ENCODE measurements at places on chromosomes 5 and 9. TPM values are rescaled to one million over a fixed set of nuclear protein-coding genes. Genes with fewer than 3 reads are reported as not detected.

- no peak for DNase-seq
Measured at GRCh38 chr9:6553866-6554265, 91.7 kb downstream of the GLDC start.

DNA sequence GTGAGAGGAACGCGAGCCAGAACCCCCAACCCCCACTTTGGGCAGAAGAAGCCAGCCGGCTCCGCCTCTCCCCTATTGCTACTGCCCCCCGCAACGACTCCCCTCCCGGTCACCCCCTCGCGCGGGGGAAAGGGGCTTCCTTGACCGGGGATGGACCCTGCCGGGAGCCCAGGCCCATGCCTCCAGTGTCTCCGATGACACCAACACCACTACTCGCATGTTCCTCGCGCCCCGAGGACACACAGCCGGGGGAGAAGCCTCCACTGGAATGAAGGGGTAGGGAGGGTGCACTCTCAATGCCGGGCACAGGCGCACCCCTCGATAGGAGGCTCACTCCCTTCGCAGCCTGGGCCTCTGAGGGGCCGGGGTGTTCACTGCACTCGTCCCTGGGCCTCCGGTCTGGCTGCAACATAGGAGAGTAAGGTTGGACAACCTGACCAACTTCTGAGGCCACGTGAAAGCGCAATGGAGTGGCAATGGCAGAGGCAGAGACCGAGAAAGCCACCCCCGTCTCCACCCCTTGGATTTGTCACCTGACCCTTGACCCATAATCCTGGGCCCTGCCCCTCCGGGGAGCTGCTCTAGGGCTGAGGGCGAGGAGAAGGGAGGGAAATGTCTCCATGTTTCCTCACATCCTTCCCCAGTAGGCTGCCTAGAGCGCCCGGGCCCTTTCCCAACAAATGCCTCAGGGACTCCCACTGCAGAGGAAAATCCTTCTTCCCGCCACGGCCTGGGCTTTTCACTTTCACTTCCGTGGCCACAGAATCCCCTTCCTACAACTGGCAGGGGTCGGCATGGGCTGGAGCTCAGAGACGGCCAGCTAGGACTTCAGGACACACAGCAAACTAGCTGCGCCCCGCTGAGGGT, 1.1 kb upstream of the CNTFR start:
- DNase-seq, result no peak

DNA sequence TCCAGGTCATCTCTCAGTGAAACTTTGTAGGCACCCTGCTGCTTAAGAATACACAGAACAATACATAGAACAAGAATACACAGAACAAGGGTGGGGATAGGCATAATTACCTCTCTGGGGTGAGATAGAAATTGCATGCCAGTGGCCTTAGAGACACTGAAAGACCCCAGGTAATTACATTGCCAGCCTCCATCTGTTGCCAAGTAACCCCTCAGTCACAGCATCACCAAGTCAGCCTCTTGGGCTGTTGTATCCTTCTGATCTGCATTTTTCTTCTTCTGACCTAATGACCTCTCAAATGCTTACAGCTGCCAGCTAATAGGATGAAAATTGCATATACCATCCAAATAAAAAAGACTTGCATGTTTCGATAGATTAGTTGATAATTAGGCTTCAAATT, 167.7 kb downstream of the GRIA1 start:
- DNase-seq, result no peak

DNA sequence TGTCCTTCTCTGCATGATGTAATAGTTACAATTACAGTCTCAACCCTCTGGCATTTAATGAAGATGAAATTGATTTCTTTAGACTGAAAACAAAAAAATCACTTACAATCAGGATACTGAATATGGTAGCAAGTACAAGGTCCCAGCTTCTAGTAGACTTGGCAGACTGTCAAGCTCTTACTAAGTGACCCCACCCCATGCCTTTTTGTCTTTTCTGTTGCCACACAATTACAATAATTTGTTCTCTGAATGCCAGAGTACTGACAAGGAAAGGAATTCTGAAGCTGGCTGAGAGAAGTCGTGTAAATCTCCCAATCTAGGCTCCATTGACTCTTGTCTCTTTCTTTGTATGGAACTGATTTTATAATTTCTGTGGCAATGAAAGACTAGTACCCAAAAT, 154.2 kb downstream of the TMC1 start:
- no peak for DNase-seq

GRCh38 chr9:35552376-35552775, 52.7 kb upstream of the TESK1 start:
- no peak for DNase-seq

DNA sequence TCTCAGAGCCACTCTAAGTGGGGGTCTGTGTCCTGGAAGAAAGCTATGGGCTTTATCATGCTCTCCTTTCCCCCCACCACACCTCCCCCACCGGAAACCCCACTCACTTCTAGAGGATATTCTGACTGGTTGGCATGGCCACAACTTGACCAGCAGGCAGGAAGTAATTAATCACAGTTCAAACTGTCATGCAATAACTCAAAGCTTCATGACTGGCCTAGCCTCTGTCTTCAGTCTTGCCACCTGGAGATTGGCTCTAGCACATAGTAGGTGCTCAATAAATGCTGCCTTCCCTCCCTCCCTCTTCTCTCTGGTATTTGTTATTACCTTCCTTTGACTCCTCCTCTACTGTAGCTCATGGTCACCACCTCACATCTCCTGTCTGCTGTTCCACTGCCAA, 124.7 kb downstream of the GABBR2 start:
- no peak for DNase-seq

GRCh38 chr9:23541976-23542375, 284.1 kb downstream of the ELAVL2 start:
- no peak for DNase-seq

DNA sequence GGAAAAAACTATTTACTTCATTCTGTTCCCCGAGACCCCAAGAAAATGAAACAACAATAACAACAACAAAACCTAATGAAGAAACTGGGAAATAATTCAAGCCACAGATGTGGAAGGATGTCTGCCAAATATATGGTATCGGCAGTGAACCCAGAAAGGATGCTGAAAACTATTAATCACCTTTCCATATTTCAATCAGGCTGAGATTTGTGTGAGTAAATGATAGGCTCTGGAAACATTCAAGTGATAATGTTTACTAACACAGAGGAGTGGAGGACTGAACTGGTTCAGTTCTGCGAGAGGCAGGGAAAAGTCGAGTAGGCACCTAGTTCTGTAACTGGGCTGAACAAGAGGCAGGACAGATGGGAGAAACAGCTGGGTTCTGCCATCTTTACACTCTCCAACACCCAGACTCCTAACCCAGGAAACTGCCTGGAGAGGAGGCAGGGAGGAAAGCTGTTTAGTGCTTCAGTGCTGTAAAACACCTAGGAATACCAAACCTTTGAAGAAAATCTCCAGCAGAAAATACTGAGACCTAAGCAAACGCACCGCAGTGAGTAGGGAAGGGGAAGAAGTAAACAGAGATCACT, 96.8 kb upstream of the GNA14 start:
- no peak for DNase-seq

GRCh38 chr5:35158622-35159369, 71.5 kb downstream of the PRLR start:
- no peak for DNase-seq

DNA sequence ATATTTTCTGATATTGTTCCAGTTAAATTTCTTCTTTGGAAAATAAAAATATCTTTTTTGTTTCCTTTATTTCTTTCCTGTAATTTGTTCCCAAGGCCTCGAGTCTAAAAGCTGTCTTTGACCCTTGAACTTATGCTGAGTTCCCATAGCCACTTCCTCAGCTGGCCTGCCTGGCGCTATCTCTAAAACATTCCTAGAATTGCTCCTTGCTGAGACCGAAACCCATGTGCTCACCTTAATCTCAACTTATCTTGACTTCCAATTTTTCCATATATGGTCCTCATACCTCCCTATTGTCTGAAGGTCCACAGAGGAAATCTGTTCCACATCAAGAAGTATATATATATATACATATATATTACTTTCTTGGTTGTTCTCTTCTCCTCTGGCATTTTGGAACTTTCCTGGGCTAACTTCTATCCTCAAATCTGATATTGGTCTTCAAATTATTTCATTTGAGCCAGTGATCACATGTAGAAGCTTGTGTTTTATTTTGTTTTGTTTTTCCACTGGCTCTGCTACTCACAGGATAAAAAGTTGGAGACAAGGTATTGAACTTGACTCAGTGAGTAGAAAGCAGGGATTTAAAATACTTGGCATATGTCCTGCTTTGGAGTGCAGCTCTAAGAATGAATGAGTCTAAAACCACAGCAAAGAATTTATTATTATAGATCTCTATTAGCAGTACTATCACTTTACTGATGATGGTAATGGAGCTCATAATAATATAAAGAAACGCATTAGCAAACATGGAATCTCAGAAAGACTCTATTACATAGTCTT, 45.2 kb downstream of the ENC1 start:
- DNase-seq, result no peak

- DNase-seq, result no peak
Measured at GRCh38 chr9:81683704-81684103, 5.6 kb downstream of the TLE1 start.

GRCh38 chr5:165457859-165458481, 1952.6 kb downstream of the MAT2B start:
- no peak for DNase-seq

GRCh38 chr5:73987915-73988314, 361.9 kb downstream of the ARHGEF28 start:
- no peak for DNase-seq

DNA sequence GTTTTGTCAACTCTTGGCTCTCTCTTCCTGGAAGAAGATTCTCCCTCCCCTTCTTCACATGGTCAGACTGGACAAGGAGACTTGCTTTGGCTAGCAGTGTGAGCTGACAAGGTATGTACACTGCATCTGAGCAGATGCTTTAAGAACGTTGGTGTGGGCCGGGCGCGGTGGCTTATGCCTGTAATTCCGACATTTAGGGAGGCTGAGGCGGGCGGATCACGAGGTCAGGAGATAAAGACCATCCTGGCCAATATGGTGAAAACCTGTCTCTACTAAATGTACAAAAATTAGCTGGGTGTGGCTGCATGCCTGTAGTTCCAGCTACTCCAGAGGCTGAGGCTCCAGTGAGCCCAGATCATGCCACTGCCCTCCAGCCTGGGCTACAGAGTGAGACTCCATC, 26.4 kb upstream of the SEMA5A start:
- DNase-seq, result no peak

GRCh38 chr9:21519855-21520434, 37.8 kb upstream of the IFNE start:
- no peak for DNase-seq

DNA sequence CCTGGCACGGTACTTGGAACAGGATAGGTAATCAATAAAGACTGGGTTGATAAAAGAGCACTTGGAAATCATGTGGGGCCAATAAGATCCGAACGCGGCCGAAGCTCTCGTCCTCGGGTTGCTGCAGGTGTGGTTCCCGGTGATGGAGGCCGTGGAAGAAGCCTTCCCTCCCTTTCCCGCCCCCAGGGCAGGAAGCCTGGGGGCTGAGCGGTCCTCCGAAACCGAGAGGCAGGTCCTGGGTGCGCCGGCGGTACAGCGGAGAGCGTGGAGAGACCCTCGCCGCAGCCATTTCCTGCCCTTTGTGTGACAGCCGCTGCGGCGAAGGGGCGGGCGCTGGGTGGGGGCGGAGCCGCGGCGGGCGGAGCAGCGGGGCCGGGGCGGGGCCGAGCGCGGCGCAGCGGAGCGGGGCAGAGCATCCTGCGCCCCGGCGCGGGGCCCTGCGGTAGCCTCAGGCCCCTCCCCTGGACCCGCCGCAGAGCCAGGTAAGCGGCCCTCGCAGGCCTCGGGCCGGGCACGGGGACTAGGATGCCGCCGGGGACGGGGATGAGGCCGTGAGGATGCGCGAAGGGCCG, at the start of gene CYFIP2:
Gene CYFIP2 (plus strand): TSS at position 410 of the 572 bp plus-strand sequence. CDS start 19,239 bp downstream, outside the sequence.
- DNase-seq, result peak; percentile 72

DNA sequence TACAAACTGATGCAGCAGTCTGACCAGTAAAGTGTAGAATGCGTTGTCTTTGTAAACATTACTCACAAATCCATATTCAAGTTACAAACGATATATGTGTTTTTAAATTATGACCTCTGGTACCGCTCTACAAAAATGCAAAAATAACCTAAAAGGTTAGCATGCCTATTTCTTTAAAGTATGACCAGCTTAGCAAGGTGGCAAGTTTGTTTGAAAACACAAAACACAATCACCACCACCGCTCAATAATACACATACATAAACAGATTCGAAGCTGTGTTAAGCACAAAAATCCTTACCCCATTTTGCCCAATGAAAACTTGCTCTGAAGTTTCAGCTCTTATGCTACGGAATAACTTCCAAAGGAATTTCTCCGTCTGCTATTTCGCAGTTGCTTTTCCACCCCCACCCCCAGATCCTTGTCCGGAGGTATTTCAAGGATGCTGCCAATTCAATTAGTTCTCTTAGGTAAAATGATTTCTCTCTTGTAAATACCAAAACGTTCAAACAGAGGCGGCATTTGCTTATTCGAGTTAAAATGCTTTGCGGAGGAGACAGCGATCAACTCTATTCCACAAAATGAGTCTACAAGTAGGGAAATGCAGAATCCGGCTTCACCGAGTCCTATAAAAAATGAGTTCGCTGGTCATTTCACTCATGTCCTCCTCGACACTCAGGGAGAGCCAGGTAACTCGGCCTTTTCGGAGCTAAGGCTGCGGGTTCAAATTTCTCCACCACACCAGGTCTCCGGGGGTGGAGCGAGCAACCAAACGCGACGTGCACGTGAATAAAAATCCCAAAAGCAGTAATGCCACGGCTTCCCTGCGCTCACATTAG, 1.2 kb downstream of the HOMER1 start:
- DNase-seq, result no peak

DNA sequence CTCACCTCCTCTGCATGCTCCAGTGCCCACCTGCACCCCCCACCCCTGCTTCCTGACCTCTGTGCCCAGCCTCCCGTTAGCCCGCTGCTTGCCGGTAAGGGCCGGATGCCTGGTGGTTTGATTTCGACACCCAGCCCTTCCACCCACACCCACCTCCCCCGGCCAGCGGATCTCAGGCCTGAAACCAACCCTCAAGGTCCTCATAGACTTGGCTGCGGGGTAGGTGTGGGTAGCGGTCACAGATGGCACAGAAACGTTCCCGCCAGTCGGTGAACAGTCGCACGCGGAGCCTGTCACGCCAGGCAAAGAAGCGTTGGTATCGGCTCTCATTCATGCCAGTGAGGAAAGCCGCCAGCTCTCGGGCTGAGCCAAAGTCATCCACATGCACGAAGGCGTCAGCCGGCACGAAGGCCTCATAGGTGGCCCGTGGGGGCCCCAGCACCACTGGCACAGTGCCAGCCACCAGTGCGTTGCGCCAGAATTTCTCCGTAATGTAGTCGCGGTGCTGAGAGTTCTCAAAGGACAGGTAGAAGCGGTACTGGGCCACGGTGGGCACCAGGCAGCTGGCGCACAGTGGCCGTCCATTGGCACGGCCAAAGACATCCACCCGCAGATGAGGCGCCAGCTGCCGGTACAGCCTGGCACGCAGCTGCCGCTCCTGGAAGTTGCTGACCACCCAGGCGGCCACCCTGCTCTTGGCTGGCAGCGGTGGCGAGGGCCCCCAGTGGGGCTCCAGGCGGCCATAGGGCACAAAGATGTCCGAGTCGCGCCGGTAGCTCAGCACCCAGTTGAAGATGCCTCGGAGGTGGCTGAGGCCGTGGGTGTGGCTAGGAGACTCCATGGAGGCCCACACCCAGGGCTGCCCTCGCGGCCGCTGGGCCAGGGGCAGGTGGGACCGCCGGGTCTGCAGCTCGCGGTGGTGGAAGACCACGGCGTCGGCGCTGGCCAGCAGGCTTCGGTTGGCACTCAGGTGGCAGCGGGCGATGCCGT, 1.1 kb downstream of the FUT7 start:
- DNase-seq, result no peak

Gene PDE4D
- 55.9 TPM for total RNA-seq

Gene PGM5
- 28.4 TPM for total RNA-seq

Gene PLAC8L1
- not detected for total RNA-seq

Gene SFXN1
- 22.6 TPM for total RNA-seq

Gene SLU7
- total RNA-seq, result 60.7 TPM

Gene FAT2
- total RNA-seq, result 0.40 TPM

Gene CNTNAP3B
- 20.4 TPM for total RNA-seq

Gene UNC13B
- total RNA-seq, result 36.2 TPM

Gene SLC25A2
- total RNA-seq, result 1.4 TPM

Data from sciatic nerve (tissue), 2 donors.